ENCODE measurements at places on chromosomes 5 and 9. TPM values are rescaled to one million over a fixed set of nuclear protein-coding genes. Genes with fewer than 3 reads are reported as not detected.

- no peak for DNase-seq
Observed at GRCh38 chr5:150675069-150675468, 14.0 kb downstream of the MYOZ3 start.

DNA sequence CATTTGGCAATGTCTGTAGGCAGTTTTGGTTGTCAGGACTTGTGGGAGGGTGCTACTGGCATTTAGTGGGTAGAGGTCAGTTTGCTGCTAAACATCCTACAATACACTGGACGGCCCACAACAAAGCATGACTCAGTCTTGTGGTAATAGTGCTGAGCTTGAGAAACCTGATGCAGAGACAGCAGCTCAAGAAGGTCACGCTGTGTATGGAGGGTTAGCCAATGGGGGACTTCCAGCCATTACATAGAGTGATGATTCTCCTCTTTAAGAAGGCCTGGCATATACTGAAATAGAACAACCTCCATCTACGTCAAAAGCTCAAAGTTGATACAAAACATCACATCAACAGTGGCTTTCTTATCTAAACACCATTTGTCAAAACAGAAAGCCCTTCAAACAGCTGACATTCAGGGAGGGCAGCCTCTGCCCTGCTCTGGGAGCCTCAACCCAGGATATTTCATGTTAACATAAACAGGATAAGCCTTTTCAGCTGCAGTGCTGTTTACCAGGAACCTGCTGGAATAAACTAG lies 143.0 kb downstream of the GPBP1 start:
- no peak for DNase-seq

OLFM1 gene
- total RNA-seq = 7.6 TPM

DNA sequence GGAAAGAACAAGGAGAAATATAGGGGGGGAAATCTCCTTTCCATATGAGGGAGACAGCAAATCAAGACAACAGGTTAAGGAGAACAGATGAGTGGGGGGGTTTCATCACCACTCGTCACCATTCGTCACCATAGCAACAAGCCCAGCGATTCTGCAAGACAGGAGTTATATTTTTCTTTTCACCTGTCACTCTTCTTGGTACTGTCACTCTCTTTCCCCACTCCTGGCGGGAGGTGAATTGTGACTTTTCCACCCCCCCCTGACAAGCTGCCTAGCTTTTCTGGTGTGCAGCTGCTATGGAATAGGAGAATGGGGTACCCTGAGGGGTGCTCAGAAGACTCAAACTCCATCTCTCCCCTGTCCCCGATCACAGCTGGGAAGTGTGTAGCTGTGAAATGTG lies 239.9 kb downstream of the FAM114A2 start:
- no peak for DNase-seq

DNA sequence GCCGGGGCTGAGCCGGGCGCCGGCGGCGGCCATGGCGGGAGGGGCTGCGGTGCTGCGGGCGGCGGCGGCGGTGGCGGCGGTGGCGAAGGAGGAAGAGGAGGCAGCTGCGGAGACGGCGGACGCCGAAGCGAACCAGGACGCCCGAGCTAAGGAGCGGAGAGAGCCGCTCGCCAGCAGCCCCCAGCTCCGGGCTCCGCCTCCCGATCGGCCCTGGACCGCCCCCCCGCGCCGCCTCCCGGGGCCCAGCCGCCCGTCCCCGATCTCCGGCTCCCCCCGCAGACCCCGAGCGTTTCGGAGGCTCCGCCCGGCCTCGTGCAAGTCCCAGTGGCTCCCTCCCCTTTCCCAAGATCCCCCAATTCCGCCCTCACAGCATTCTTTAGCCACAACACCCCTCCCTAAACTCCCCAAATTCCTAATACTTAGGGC lies at the start of gene ASTN2:
Gene ASTN2 (minus strand): TSS at position 152 of the 426 bp plus-strand sequence. CDS start 119 bp downstream, at position 33.
- no peak for DNase-seq

DNA sequence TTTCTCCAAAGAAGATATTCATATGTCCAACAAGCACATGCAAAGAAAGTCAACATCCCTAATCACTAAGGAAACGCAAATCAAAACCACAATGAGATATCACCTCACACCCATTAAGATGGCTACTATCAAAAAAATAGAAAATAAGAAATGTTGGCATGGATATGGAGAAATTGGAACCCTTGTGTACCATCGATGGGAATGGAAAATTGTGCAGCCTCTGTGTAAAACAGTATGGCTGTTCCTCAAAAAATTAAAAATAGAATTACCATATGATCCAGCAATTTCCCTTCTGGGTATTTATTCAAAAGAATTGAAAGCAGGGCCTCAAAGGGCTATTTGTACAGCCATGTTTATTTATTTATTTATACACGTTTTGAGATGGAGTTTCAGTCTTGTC lies 43.0 kb upstream of the HRH2 start:
- DNase-seq = no peak

- no peak for DNase-seq
Observed at GRCh38 chr5:10308844-10309243, 1.1 kb upstream of the CMBL start.

ZFP37 gene
- 2.2 TPM for total RNA-seq

DNA sequence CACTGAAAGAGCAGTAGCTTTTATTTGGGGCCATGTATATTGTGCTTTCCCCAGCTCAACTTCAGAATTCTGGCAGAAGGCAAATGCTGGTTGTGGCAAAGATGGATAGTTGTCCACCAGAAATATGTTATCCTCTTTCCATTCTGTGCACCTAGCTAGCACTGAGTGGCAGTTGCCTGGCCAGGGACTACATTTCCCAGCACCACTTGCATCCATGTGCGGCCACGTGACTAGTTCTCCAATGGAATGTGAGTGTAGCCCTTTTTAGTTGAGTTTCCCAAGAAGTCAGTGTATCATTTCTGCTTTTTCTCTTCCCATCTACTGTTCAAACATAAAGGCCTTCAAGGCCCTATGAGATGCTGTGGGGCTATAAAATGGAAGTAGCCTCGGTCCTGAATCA lies 354.0 kb upstream of the CLINT1 start:
- no peak for DNase-seq

GRCh38 chr9:72494051-72494450 lies 27.4 kb upstream of the TMC1 start:
- DNase-seq = no peak

STKLD1 gene
- total RNA-seq = not detected

DNA sequence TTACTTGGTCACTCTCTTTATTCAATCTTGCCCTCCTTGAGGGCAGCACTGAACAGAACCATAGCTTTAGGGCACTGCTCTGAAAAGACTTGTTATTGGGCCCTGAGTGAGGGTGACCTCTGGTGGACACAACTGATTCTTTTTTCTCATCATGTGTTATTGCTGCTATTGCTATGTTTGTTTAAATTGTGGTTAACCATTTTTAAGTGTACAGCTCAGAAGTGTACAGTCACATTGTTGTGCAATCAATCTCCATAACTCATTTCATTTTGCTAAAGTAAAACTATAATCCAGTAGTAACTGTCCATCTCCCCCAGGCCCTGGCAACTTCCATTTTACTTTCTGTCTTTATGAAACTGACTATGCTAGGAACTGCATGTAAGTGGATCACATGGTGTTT lies 351.1 kb upstream of the RIOK2 start:
- DNase-seq = no peak

- no peak for DNase-seq
Observed at GRCh38 chr5:176737746-176738636, 72.4 kb upstream of the UNC5A start.

PCDHAC2 gene
- 4.1 TPM for total RNA-seq

DNA sequence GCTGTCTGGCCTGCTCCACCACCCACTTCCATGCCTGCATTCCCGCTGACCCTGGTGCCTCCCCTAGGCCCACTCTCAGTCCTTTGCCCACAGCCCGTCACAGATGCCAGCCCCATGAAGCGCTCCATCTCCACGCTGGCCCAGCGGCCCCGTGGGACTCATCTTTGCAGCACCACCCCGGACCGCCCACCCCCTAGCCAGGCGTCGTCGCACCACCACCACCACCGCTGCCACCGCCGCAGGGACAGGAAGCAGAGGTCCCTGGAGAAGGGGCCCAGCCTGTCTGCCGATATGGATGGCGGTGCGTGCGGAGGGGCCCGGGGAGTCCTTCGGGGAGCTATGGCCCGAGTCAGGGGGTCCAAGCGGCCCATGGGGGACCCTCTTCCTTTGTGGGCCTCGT lies 242.5 kb downstream of the CACNA1B start:
- DNase-seq = no peak

RNF44 gene
- total RNA-seq = 12.4 TPM

SCGB3A2 gene
- total RNA-seq = not detected

FAM163B gene
- total RNA-seq = 1.7 TPM

PCDHB8 gene
- 1.7 TPM for total RNA-seq

- DNase-seq = no peak
Observed at GRCh38 chr5:98415663-98416062, 357.8 kb upstream of the RGMB start.

- DNase-seq = no peak
Observed at GRCh38 chr9:129573977-129574376, 46.9 kb downstream of the C9orf50 start.

TYRP1 gene
- total RNA-seq = 25.1 TPM

SPATA31E1 gene
- not detected for total RNA-seq

ORM2 gene
- not detected for total RNA-seq

GRCh38 chr5:159833088-159833487 lies 83.2 kb upstream of the ADRA1B start:
- DNase-seq = no peak

GRCh38 chr5:74816875-74817274 lies 49.3 kb downstream of the FAM169A start:
- DNase-seq = no peak

DNA sequence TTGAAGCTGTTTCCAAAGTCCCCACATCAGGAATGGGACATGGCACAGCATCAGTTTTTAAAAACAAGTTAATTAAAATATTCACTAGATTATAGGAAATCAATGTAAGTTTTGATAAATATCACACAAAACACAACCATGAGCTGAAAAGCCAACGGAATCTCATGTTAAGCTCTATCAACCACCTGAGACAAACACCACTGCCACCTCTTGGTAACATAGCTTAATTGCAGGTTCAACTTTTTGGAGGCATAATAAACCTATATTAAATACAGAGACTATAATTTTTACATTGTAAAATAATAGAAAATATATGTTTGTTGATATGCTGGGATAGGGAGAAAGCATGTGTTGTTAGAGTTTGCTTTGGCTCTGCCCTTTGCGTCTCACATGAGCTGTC lies 126.1 kb downstream of the SV2C start:
- no peak for DNase-seq

C9 gene
- not detected for total RNA-seq

GRCh38 chr9:21392270-21392669 lies 7.1 kb upstream of the IFNA2 start:
- DNase-seq = no peak

- no peak for DNase-seq
Observed at GRCh38 chr5:135133698-135134515, 99.9 kb upstream of the PITX1 start.

DNA sequence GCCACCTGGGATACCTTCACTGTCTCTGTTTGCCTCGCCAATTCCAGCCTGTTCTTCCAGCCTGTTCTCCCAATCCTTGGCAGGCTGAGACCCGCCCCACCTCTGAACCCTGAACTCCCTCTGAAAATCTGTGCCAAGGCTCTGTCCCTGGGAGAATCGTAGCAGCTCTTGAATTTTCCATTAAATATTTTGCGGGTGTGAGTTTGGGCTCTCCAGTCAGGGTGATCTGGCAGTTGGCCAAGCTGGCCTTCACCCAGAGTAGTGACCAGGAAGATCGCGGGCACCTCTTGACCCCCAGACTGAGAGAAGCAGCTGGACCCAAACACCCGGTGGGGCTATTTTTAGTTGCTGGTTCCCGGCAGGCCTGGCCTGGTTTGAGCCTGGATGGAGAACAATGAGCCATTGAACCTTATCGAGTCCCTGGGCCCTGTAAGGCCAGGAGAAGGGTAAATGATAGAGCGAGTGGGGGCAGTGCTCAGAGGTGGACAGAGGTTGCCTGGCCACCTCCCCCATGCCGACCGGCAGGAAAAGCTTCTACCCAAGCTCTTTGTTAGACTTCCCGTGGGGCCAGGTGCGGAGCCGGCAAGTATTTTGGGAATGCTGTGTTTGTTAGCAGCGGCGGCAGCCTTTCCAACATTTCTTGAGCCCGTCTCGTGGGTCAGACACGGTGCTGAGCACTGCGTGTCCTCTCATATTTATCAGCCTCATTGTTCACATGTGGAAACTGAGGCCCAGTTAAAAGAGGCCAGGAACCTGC lies 146.2 kb downstream of the RGS3 start:
- DNase-seq = peak; percentile 92

GRCh38 chr5:9094582-9094981 lies 451.3 kb downstream of the SEMA5A start:
- DNase-seq = no peak

DNA sequence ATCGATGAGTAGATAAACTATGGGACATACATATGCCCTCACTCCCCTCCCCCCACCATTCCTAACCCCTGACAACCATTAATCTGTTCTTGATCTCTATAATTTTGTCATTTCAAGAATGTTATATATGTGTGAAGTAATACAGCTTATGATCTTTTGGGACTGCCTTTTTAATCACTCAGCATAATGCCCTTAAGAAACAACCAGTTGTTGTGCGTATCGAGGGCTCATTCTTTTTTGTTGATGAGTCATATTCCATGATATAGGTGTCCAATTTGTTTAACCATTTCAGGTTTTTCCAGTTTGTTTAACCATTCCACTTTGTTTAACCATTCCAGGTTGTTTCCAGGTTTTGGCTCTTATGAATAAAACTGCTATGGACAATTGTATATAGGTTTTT lies 75.6 kb downstream of the ARHGEF28 start:
- DNase-seq = no peak

SMIM33 gene
- not detected for total RNA-seq

- no peak for DNase-seq
Observed at GRCh38 chr5:63049935-63050334, 471.3 kb downstream of the LRRC70 start.

SPRY4 gene
- 33.7 TPM for total RNA-seq

DNA sequence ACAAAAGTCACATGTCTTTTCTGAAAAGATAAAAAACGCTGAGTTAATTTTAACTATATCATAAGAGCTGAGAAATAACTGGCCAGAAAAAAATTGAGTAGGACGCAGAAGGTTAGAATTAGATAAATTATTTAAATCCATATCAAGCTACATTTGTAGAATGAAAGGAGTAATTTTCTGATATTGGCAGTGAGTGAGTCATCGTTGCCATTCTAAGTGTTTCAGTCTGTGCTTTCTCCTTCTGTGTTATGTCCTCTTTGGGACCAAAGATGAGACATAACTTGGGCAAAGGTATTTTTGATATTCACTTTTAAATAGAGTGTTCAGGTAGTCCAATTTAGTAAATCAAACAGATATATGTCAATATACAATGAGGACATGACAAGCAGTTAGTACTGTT lies 34.4 kb upstream of the KCNN2 start:
- no peak for DNase-seq

DNA sequence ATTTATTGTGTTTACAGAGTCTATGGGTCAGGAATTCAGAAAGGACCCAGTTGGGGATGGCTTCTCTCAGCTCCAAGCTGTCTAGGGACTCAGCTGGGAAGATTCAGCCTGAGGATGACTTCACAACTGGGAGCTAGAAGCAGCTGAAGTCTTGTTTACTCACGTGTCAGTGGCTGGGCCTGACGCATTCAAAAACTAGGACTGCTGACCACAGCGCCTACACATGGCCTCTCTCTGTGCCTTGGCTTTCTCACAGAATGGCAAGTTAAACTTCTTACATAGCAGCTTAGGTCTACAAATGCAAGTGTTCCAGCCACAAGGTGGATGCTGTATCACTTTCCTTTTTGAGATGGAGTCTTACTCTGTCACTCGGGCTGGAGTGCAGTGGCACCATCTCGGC lies 16.3 kb upstream of the PPP2CA start:
- no peak for DNase-seq

C1QTNF2 gene
- total RNA-seq = 1.5 TPM
